CD4-positive, alpha-beta T cell treated with Interleukin-15 for 4 hours (primary cell): ENCODE measurements at places on chromosomes 7 and 10.
A peak's percentile ranks its signal among the peaks of the same experiment; 100 is the strongest.

- no peak for DNase-seq
Observed at GRCh38 chr10:630581-631073, 58.8 kb downstream of the DIP2C start.

DNA sequence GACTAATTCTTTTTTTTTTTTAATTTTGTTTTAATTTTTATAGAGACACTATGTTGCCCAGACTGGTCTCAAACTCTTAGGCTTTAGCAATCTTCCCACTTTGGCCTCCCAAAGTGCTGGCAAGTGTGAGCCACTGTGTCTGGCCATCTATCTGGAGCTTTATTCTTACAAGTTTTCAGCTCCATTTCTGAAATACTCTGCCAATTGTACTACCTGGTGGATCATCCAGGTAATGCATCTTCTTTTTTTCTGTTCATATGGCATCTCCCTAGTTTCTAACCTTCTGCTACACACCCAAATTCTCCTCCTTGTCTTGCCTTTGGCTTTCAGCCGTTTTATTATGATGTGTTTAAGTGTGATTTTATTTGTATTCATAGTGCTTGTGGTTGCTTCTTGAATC, 40.2 kb downstream of the ZNF365 start:
- DNase-seq = no peak

GRCh38 chr7:70193514-70193913, 595.2 kb downstream of the AUTS2 start:
- no peak for DNase-seq

DNA sequence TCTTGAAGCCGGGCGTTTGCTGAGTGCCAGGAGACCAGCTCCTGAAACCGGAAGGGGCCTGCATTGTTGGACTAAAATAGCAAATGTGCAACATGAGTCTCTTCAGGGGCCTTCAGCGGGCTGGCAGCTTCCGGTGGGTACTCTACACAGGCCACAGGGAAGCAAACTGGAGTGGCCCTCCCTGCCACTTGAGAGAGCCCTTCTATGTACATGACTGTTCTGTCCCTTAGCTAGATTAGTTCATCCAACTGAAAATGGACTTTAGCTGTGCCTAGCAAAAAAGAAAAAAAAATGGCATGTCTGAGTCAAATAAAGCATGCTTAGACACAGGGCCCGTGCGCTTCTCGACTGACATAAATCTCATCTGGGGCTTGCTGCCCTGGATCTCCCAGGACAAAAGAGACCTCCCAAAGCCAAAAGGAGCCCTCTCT, 115.3 kb upstream of the TCF7L2 start:
- DNase-seq = no peak

DNA sequence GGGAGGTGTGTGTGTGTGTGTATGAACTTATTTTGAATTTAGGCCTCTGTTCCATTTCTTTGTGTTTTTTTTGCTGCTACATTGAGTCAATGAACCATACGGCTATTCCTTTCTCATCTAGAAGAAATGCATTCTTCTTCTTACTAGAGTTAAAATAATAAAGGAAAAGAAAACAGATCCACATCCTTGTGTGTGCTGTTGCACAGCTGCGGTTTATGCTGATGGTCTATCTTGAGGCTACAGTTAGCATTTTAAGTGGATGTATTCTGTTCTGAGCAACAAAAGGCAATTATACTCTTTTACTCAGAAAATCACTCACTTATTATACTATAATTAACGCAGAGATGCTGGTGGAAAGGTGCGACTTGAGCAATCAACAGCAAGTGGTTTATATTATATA, 615.0 kb upstream of the MBL2 start:
- no peak for DNase-seq

GRCh38 chr7:107506674-107507339, 37.0 kb downstream of the GPR22 start:
- DNase-seq = no peak

DNA sequence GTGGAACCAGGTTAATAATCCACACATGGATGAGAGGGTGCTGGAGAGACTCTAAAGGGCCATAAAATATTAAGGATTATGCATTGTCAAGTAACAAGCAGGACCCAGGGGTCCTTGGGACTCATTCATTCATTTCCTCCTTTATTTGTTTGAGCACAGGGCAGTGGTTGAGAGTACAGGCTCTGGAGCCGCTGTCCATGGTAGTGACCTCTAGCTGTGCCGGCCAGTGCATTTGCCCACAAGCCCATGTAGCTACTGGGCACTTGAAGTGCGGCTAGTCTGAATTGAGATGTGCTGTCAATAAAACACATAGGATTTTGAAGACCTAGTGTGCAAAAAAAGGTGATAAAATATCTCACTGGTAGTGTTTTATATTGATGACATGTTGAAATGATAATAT, 137.6 kb downstream of the C10orf105 start:
- DNase-seq = no peak

GRCh38 chr10:75772153-75772887, 340.9 kb downstream of the LRMDA start:
- DNase-seq = peak; percentile 16

DNA sequence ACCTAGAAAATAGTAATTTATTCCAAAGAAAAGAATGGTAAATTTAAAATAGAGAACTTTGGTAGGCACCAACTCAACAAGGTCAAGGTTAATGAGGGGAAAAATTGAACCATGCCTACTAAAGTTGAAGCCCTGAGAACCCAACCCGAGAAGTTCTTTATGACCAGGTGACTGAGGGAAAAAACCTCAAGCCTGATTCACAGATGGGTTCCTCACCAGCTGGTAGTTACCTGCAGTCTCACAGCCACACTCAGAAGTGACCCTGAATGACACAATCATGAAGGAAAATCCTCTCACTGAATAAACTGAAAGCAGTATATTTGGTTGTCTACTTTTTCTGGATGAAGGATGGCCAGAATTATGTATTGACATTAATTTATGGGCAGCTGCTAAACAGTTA, 7.0 kb downstream of the C10orf67 start:
- no peak for DNase-seq

DNA sequence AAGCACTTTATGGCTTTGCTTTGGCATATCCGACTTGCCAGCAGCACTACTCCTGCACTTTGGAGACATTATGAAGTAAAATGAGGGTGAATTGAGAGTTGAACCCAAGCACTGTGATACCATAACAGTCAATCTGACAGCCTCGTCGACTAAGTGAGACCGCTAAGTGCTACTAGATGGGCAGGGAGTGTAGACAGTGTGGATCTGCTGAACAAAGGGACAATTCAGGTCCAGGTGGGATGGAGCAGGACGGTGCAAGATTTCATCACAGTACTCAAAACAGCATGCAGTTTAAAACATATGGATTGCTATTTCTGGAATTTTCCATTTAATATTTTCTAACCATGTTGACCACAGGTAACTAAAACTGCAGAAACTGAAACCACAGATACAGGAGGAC, 20.8 kb upstream of the PRTFDC1 start:
- no peak for DNase-seq

GRCh38 chr10:70694418-70695141, 22.3 kb downstream of the ADAMTS14 start:
- no peak for DNase-seq
